Bladder microvascular endothelial cell (primary cell): ENCODE measurements at places on chromosomes 3 and 15. TPM values are rescaled to one million over a fixed set of nuclear protein-coding genes. Genes with fewer than 3 reads are reported as not detected.

Gene TTC21A
- total RNA-seq: 1.3 and 4.2 TPM in 2 replicates

Gene KIF15
- total RNA-seq: 7.9 and 11.8 TPM in 2 replicates

Gene LTF
- 0.13 and 0.16 TPM in 2 replicates for total RNA-seq

Gene HIGD2B
- total RNA-seq: 0.16 TPM in 1 of 2 replicates, not detected in the other
